ENCODE measurements at places on chromosomes 7 and 10.
A peak's percentile ranks its signal among the peaks of the same experiment; 100 is the strongest.

DNA sequence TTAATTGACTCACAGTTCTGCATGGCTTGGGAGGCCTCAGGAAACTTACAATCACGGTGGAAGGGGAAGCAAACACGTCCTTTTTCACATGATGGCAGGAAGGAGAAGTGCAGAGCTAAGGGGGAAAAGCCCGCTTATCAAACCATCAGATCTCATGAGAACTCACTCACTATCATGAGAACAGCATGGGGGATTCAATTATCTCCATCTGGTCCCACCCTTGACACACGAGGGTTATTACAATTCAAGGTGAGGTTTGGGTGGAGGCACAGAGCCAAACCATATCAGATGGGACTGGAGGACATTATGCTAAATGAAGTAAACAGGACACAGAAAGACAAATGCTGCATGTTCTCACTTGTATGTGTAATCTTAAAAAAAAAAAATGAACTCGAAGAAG lies 141.4 kb upstream of the HABP2 start:
- DNase-seq: no peak

GRCh38 chr10:100489396-100489795 lies 26.6 kb downstream of the WNT8B start:
- DNase-seq: no peak

GRCh38 chr7:2729893-2730716 lies 42.1 kb downstream of the AMZ1 start:
- DNase-seq: no peak

GRCh38 chr7:157784041-157784835 lies 447.4 kb downstream of the DNAJB6 start:
- DNase-seq: no peak

DNA sequence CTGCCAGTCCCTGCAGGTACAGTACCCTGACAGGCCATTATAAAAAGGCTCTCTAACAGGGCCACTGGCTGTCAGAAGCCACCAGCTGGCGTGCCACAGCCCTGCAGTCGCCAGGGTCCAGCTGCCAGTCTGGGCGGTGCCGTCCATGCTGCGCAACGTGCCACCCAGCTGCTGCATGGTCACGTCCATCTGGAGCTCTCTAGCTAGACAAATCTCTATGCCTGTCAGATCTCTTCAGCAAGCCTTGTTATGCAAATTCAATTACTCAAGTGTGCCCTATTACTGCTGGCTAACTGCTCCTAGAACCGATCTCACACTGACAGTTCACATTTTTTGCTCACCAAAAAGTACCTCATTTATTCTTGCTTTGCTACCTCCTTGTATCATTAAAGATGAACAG lies 75.9 kb downstream of the HIBADH start:
- DNase-seq: peak; percentile 81

GRCh38 chr10:80861882-80862281 lies 324.2 kb downstream of the SH2D4B start:
- DNase-seq: no peak

DNA sequence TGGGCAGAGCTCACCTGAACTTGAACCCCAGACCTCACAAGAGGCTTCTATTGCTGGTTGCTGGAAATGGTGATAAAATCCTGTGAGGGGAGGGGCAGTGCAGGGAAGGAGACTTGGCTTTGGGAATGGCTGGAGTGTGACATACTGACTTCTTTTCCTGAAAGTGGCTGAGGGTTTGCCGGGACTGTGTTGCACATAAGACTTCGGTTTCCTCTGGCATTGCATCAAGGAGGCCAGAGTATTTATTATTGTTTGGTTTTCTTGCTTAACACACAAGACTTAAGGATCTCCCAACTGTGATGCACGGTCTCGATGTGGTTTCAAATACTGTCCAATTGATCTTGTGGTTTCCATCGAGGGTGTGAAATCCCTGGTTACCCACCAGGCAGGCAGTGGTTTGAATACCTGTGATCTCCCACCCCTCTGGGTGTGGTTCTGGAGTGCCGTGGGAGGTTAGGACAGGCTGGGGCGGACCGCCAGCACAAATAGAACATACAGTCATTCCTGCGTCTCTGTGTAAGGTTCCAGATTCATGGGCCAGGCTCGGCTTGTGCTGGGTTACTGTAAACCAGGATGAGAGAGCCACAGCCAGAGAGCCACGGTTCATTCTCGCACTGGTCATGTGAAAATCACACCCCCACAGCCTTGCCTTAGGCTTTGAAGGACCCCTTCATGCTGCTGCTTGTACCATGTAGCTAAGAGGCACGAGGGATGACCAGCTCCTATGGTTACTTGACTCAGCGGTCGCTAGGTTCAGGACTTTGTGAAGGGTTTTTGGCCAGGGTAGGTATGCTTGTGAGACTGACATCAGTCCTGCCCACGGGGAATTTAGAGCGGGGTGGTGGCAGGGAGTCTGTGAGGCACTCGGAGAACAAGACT lies 39.2 kb downstream of the WBP1L start:
- DNase-seq: no peak

GRCh38 chr7:32070406-32071360 lies at the start of gene PDE1C:
Gene PDE1C, minus strand, starts transcription at chr7:32070407.
- DNase-seq: no peak

DNA sequence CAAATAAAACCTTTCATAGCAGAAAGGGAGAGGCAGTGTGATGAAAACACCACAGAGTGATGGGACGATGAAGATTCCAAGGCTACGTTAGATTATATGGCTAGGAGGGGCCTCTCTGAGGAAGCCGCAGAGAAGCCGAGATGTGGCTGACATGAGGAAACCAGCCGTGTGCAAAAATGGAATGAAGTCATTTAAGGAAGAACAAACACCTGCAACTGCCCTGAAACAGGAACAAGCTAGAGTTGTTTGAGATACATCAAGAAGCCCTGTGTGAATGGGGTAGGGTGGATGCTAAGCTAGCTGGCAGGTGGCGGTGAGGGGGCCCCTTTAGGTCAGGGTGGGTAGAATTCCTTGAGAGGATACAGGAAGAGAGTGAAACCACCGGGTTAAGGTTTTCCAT lies 129.5 kb downstream of the KLF6 start:
- no peak for DNase-seq

DNA sequence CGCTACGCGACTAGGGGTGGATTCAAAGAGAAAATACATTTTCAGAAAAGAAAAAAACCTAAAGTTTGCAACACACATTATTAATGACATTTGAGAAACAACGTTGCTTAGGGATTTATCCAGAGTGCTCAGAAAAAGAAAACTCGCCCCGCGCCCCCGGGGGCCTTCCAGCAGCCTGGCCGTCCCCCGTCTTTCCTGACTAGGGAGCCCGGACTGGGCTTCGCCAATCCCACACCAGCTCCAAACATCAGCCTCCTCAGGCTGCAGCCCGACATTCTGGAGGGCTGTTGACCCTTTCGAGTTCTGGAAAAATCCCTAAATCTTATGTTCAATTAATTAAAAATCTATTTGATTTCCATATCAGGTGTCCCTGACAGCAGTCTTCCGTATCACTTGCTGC lies 48.6 kb downstream of the CLEC2L start:
- DNase-seq: no peak

- DNase-seq: no peak
Measured at GRCh38 chr7:103379270-103379975, 32.0 kb downstream of the PSMC2 start.

DNA sequence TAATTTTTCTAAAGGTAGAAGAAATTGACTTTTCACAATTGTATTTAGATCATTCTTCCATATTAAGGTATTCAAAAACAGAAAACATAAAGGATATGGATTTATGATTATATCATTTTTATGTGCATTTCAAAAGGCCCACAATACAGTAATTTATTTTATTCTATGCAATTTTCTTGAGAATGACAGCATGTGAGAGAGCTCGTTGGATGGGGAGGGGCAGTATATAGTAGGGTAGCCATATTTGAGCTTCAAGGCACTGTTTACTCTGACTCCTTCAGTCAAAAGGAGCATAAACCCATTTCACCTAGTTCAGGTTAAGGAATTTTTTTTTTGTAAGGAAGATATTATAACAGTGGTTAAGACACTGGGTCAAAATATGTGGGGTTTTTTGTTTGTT lies 140.8 kb upstream of the KAT6B start:
- DNase-seq: no peak

GRCh38 chr7:139823959-139824521 lies 5.0 kb upstream of the TBXAS1 start:
- DNase-seq: no peak

GRCh38 chr10:50452603-50453002 lies 171.2 kb downstream of the SGMS1 start:
- DNase-seq: no peak

GRCh38 chr10:19877466-19878255 lies 61.4 kb downstream of the PLXDC2 start:
- no peak for DNase-seq

GRCh38 chr10:130261766-130262165 lies 125.6 kb downstream of the GLRX3 start:
- no peak for DNase-seq

DNA sequence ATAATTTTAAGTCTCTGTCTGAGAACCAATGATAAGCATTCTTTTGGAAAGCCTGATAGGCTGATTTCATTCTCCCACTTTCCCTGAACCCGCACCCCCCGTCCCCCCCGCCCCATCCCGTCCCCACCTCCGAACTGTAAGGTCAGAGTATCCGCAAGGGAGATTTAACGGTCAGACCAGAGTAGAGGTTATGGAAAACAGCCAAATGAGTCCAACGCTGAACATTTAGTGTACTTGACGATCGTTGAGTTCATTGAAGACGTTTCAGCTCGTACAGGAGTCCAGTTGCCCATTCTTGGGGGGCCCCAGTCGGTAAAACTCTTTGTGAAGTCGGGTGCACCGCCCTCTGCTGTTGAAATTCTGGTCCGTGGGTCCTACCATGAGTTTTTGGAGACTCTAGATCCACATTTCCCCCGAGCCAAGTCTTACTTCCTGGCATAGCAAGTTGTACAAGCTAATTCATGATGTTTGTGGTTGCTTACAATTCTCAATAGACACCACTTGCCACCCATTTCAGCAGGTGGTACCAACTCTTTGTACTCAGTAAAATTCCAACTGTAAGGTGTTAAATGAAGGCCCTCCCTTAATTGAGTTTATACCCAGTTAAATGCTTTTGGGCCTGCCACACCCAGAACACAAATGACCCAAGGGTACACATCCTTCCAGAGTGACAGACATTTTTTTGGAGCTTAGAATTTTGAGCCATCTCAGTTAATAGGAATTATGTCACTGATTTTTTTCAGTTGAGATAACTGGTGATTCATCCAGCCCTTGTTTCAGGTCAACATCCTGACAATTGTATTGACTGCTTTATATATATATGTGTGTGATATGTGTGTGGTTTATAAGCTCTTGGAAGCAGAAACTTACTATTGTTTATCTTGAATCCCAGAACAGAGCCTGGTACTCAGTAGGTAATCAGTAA lies 1.2 kb downstream of the MARCHF5 start:
- peak; percentile 6 for DNase-seq

DNA sequence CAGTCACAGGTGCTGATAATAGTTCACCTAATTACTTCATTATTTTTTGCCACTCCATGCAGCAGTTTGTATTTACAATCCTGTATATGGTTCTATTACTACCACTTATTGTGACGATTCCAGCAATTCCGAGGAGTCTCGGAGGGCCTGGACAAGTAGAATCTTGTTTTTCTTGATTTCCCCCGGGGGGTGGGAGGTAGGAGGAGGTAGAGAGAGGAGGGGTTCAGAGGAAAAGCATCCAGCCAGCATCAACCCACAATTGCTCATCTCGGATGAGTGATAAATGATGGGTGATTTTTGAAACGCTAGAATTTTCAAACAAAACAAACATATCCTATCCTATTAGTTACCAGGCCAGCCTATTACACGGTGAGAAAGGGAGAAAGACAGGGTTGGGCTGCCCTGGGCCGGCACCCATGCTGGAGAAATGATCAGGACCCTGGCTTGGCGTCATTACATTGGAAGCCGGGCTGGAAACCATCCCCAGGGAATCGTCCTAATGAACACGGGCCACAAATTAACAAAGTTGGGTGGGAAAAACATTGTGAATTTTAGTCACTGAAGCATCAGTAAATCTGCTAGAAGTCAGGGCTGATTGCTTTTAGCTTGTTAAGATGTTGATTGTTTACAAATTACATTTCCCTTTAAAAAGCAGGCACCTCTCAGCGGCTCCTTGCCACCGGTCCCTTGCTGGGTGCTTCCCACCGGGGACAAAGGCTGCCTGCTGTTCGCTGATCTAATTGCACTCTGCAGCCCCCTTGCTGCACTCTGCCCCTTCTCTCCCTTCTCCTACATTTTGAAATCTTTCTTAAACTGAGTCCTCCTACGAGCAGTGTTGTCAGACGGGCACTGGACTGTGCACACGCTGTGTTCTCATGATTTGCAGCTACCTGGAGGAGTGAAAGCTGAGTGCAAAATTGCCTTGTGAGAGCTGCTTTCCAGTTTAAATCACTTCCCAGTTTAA lies 95.5 kb downstream of the FAM204A start:
- peak; percentile 22 for DNase-seq

DNA sequence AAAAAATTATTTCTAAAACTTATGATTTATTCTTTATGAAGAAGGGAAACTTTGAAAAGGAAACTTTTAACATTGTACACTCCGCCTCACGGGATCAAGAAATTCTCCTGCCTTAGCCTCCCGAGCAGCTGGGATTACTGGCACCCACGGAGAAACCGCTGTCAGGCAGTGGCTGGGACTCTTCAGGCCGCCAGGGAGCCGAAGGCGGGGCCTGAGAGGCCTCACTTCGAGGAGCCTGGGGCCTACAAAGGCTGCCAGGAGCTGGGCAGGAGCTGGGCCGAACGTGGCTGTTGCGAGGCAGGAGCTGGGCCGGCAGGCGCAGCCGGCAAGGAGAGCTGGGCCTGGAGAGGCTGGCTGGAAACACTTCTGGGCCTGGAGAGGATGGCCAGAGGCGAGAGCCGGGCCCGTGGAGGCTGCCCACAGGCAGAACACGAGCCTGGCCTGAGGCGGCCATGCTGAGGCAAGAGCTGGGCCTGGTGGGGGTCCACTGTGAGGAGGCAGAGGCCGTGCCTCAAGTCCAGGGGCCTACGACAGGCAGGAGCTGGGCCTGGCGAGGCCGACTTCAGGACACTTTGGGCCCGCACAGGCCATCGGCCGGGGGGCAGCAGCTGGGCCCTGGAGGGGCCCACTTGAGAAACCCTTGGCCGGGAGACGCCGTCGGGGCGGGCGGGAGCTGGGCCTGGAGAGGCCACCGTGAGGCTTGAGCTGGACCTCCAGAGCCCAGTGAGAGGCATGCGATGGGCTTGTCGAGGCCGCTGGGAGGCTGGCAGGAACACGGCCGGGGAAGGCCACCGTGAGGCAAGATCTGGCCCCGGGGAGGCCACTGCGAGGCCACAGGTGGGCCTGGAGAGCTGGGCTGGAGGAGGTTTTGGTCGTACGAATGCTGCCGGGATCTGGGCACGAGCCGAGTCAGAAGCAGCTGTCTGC lies 23.7 kb downstream of the MDH2 start:
- no peak for DNase-seq

GRCh38 chr10:53064614-53065013 lies 292.0 kb upstream of the MBL2 start:
- no peak for DNase-seq

- DNase-seq: no peak
Measured at GRCh38 chr10:63120554-63120953, 12.6 kb upstream of the NRBF2 start.
